ENCODE measurements at places on chromosomes 7 and 10.

GRCh38 chr7:2399848-2400587 lies 3.4 kb upstream of the CHST12 start:
- DNase-seq, result peak; percentile 54

DNA sequence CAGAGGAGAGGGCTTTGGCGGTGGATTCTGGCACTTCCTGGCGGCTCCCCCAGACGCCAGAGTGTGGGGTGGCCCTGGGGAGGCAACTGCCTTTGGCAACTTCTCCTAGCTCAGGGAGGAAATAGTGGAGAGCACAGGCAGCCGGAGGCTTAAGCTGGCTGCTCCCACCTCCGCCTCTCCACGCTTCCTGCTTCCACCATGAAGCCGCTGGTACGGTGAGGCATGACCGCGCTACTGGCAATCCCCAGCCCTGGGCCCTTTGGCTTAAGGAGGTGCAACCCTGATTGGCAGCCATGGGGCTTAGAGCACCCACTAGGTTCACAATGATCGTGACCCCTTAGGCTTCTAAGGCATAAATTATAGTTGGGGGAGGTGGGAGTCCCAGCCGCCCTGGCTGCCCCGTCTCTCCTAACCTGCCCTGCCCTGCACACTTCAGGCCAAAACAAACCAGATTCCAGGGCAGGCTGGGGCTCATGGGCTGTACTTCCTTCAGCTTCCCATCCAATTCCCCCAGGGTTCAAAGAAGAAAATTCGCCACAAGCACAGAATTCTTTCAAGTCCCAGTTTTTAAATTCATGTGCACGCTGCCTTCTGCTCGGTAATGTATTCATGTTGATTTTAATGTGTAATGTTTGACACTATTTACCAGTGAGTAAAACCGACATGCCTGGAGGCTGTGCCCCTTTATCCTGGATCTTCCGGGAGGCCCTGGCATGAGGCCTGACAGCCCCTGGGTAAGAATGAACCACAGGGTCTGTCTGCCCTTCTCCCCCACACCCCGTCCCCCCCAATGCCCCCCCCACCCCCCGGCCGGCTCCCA lies 90.7 kb upstream of the LRRC4 start:
- no peak for DNase-seq

- DNase-seq, result no peak
Measured at GRCh38 chr7:21357151-21358097, 70.5 kb upstream of the SP4 start.

DNA sequence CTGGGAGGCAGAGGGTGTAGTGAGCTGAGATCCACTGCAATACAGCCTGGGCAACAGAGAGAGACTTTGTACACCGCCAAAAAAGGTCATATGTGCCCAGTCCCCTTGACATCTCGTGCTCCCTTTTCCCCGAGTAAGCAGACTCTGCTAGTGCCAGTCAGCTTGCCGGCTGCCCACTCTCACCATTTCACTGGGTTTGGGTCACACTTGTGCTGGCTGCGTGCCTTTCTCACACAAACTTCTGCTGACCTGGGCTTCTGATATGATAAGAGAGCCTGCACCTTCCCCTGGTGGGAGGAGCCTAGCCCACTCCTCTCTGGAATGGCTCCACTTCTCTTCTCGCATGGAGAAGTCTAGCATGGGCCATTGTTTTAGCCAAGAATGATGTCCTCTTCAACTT lies 53.4 kb downstream of the MPP7 start:
- DNase-seq, result no peak

GRCh38 chr10:8035641-8036470 lies 18.6 kb upstream of the GATA3 start:
- no peak for DNase-seq

- no peak for DNase-seq
Measured at GRCh38 chr7:96679886-96680285, 29.8 kb downstream of the SEM1 start.

- no peak for DNase-seq
Measured at GRCh38 chr10:89575031-89575430, 39.6 kb upstream of the SLC16A12 start.

DNA sequence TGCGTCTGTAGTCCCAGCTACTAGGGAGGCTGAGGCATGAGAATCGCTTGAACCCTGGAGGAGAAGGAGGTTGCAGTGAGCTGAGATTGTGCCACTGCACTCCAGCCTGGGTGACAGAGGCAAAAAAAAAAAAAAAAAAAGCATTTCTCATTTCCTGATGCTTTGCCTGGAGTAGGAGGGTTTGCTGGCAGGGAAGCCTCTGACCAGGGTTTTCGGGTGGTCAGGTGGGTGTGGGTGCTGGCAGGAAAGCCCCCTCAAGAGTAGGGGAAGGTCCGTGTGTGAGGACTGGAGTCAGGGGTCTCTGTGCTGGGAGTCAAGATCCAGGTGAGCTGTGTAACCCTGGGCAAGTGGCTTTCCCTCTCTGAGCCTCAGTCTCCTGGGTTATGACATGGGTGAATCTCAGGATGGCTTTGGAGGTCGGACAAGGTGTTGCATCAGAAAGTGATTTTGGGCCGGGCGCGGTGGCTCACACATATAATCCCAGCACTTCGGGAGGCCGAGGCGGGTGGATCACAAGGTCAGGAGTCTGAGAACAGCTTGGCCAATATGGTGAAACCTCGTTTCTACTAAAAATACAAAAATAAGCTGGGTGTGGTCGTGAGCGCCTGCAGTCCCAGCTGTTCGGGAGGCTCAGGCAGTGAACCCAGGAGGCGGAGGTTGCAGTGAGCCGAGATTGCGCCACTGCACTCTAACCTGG lies 3.2 kb downstream of the AMZ1 start:
- DNase-seq, result no peak

DNA sequence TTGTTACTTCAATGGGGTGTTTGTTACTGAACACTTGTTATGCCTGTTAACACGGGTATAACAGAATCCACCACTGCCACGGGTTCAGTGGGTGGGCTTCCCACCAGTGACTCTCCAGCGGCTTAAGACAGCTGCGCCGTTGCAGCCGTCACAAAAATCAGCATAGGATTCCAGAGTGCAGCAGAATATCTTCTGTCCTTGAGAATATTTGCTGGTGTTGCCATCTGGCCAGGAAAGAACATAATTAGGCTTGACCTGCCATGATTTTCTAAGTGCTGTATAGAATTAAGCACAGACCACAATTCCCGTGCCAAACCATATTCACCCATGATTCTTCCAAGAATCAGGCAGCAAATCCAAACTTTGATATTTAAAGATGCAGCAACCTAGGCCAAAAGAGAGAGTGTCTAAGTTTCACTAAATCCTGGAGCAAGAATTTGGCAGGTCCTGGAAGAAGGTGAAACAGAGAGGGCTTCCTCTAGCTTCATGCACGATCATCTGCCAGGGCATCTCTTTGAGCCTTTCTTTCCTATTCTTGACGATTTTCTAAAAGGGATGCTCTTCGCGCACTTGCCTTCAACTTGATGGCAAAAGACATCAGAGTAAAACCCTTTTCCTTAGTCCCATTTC lies 95.0 kb downstream of the FRMD4A start:
- DNase-seq, result no peak

DNA sequence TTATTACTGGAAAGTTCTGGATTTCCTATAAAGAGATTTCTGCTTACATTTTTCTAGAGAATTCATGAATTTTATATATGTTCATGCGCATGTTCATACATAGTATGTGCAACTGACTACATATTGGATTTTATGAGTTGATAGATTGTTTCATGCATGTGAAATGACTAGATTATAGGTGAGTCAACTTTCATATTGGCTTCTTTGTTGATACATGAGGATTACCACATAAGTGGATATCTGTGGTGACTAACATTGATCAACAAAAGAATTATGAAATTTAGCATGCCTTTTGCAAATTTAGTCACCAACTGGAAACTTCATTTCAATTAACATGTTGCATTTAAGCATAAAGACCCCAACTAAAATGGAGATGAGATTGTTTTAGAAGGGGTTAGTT lies 99.0 kb downstream of the GNAT3 start:
- DNase-seq, result no peak

DNA sequence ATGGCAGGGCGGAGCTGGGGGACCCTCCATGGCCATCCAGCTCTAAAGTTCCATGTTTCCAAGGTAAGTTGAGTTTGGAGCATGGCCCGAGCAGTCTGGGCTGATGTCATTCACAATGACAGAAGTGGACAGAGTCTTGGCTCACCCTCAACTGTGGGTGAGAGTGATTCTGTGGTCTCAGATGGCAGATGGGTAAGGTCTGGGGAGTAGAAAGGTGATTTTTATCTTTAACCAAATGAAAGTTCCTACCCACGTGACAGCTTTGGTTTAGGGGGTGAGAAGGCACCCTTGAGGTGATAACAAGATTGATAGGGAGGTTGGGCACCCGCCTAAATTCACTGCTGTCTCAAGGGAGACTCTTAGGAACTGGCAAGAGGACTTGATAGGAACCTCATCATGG lies 57.6 kb upstream of the PDZD8 start:
- DNase-seq, result no peak

GRCh38 chr7:28243861-28244260 lies 63.3 kb upstream of the JAZF1 start:
- no peak for DNase-seq

- no peak for DNase-seq
Measured at GRCh38 chr10:5107860-5108526, 13.8 kb downstream of the AKR1C3 start.

DNA sequence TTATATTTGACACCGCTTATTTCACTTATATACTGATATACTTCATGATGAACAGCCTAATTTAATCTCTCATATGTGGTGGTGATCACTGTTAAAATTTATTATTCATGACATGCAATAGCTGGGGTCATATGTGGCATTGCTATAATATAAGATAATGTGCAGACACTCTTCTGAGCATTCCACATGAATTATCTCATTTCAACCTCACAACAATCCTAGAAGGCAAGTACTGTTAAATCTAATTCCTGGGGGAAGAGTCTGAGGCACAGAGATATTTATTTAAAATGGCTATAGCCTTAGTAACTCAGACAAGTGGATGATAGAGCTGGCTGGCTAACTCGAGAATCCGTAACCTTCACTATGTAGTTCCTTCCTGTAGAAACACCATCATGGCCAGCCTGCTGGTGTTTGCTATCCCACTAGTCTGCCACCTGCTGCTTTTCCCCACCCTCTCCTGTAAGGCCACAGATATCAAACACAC lies 46.6 kb upstream of the A1CF start:
- DNase-seq, result no peak

DNA sequence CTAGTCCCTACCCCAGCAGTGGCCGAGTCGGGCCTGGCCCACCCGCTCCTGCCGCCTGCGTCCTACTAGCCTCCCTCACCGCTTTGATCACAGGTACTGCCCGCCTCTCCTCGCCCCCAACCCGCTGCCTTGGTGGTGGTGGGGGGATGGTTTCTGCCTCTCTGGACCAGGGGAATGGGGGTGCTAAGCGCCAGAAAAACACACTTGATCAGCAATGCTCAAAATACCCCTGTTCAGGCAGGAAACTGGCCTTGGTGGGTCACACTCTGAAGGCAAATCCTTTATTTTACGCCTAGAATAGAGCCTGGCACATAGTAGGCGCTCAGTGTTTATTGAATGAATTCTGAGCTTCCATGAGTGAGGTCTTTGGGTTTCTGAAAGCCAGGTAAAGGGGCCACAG lies 1.0 kb upstream of the CRTAC1 start:
- DNase-seq, result no peak

DNA sequence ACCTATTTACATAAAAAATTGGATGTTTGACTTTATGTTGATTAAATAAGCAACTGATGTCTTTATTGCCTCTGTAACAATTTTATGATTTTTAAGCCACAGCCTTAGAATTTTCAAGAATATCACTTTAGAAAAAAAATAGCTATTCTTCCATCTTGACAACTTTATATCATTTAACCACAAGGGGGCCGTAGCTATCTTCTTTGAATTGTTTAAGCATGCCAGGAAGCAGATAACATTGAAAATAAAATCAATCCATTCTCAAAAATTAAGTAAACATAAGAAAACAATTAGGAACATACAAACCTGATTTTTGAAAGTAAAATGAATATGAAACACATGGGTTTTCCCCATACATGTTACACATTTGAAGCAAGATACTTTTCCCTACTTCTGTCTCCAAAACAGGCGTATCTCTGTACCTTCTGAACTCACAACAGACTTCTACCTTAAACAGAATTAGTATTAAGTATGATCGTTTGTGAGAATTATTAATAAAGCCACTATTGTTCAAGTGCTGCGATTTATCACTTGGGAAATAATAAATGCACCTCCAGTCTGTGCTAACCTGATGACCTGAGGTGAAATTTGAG lies 209.0 kb downstream of the CACNA2D1 start:
- no peak for DNase-seq

DNA sequence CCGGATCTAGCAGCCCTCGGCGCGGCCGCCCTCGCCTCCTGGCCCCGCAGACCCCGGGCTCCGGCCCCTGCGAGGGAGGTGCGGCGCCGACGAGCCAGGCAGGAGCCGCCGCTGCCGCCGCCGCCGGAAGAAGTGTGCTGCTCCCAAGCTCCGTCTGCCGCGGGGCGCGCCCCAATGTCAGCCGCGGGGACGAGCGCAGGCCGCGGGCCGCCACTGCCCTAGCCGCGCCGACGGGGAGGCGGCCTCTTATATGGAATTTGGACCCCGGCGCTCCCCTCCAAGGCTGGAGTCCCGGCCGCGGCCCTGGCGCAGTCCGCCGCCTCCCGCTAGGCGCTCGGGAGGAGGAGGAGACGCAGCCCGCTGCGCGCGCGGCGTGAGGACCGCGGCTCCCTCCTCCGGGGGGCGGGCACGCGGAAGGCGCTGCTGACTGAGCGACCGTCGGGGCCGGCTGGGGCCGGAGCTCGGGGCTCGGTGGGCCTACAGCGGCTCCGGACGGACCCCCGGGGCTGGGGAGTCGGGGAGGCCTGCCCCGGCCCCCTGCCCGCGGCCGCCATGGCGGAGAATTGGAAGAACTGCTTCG lies at the start of gene TRIM8:
Gene TRIM8, plus strand, starts transcription at position 414 of the 580 bp plus-strand sequence. Its CDS starts 139 bp downstream, at position 553.
- DNase-seq, result no peak

DNA sequence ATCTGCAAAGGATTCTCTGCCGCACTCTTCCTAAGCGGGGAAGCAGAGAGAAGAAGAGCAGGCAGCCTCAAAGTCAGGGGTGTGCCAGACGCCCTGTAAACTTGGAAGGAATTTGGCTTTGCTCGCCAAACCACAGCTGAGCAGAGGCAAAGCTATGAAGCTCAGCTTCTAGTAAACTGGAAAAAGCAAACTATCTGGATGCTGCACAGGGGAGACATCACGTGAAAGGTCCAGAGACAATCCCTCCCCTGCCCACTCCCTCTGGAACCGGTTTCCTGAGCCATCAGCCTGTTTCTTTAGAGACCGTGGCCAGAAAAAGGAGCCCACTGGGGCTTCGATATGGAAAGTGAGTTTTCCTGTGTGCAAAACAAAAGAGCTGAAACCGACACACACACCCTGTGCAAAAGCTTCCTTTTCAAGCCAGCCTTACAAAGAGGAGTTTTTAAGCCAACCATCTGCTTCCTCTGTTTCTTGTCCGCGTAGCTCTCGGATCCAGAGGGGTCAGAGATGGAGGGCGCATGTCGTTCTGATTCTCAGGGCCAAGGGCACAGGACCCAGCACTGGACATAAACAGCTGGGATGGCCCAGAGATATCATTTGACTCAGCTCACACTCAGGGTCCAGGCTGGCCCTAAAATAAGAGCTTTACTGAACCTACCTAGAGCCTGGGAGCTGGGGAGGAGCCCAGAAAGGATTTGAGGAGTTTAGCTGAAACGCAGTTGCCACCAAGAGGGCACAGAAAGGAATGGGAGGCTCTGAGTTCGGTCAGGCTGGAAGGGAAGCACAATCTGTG lies 58.2 kb upstream of the DNAAF5 start:
- no peak for DNase-seq

- peak; percentile 75 for DNase-seq
Measured at GRCh38 chr7:14691597-14692203, 210.9 kb downstream of the DGKB start.

- DNase-seq, result no peak
Measured at GRCh38 chr10:50972591-50972990, 87.2 kb upstream of the A1CF start.
